Left cardiac atrium (tissue), 4 donors: ENCODE measurements at places on chromosomes 7 and 10. TPM values are rescaled to one million over a fixed set of nuclear protein-coding genes. Genes with fewer than 3 reads are reported as not detected.

OLAH gene
- 0.42 TPM for total RNA-seq

PLPP4 gene
- total RNA-seq = not detected

DNA sequence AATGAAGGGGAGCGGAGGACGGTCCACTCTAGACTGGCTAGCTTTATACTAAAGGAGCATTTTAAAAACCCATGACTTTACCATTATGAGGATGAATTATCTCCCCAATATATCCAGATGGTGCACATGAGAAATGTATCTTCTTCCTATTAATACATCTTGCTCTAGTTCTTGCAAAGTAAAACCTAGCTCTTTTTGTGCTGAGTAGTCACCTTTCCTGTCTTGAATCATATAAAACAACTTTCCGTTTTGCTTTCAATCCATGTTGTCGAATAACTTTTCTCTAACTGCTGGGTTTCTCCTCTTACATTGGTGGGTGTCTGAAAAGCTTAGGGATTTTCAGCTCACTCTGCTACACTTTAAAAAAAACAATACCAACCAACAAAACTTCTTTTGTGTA is 96.3 kb upstream of the TAC1 start:
- no peak for DNase-seq

DNA sequence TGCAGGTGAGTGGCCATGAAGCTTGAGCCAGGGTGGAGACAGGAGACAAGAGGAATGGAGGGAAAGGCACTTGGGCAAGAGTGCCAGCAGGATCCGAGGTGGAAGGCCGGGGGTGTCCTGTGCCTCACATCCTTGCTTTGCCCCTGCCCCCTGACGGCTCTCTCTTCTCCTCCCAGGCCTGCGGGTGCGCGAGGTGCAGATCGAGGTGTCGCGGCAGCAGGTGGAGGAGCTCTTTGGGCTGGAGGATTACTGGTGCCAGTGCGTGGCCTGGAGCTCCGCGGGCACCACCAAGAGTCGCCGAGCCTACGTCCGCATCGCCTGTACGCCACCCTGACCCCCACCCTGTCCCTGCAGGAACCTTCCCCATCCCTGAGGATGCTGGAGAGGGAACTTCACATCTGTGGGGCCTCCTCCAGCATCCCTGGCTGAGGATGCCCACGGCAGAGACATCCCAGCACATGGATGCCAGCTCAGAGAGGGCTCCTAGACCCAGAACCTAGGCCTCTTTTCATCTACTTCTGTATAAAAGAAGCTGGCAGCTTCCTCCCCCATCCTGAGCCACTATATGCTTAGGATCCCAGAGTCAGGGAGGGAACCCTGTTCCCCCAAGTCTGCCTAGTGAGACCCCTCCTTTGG is 34.4 kb upstream of the SLC29A3 start:
- DNase-seq = no peak
